ENCODE measurements at places on chromosomes 12 and 14.

DNA sequence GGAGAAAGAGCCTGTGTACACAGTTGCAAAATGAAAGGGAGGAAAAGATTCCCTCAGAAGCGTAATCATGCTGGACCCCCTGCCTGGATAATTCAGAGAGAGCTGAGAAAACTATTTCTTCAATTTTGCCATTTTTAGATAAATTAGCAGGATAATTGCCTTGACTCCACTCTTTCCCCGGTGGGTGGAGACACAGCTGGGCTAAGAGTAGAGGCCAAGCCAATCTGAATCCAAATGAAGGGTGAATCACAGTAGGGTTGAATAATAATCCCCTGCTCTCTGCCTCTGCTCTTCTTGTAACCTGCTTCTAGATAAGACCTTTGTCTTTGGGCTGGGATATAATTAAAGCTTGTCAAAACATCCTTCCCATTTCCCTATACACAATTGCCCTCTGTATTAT, 150.1 kb downstream of the CAPZA3 start:
- no peak for DNase-seq

DNA sequence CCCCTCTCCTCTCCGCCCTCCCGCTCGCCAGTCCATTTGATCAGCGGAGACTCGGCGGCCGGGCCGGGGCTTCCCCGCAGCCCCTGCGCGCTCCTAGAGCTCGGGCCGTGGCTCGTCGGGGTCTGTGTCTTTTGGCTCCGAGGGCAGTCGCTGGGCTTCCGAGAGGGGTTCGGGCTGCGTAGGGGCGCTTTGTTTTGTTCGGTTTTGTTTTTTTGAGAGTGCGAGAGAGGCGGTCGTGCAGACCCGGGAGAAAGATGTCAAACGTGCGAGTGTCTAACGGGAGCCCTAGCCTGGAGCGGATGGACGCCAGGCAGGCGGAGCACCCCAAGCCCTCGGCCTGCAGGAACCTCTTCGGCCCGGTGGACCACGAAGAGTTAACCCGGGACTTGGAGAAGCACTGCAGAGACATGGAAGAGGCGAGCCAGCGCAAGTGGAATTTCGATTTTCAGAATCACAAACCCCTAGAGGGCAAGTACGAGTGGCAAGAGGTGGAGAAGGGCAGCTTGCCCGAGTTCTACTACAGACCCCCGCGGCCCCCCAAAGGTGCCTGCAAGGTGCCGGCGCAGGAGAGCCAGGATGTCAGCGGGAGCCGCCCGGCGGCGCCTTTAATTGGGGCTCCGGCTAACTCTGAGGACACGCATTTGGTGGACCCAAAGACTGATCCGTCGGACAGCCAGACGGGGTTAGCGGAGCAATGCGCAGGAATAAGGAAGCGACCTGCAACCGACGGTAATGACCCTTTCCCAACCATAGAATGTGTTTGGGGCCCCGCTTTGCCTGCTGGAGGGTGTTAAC, 615 bp downstream of the CDKN1B start:
- no peak for DNase-seq

DNA sequence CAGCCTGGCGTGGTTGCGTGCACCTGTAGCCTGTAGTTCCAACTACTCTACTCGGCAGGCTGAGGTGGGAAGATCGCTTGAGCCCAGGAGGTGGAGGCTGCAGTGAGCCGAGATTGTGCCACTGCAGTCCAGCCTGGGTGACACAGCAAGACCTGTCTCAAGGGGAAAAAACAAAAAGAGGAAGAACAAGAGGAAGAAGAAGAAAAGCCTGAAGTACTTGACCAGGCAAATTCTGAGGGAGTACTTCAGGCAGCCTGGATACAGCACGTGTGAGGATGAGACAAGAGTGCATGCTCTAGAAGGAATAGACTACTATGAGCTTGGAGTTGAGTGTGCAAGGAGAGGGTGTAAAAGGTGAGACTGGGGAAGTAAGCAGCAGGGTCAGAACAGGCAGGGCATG, 1.8 kb downstream of the GDF3 start:
- no peak for DNase-seq

DNA sequence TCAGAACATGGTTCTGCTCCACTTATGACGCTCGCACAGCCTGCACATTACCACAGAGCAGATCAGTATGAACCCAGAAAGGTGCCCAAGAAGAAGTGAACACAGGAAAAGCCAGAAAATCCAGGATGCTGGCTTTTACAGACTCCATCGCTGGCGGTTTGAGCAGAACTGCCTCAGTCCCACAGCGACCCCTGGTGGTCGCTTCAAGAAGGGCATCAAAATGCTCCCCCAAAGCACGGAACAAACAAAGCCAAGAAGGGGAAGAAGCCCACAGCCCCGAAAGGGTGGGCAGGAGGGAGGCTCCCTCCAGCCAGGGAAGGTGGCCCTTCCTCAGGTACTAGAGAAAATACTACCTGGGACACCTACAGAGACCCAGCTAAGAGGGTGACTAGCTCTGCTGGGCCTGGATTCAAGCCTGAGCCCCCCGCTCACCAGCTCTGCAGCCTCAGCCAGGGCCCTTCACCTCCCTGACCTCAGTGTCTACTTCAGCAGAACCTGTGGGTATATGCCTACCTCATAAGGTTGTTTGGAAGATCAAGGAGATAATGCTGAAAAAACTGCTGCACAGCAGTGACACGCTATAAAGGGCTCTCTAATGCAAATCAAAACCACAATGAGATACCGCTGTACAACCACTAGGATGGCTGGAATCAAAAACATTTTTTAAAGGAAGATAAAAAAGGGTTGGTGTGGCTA, 98.1 kb downstream of the NCOR2 start:
- DNase-seq = no peak

DNA sequence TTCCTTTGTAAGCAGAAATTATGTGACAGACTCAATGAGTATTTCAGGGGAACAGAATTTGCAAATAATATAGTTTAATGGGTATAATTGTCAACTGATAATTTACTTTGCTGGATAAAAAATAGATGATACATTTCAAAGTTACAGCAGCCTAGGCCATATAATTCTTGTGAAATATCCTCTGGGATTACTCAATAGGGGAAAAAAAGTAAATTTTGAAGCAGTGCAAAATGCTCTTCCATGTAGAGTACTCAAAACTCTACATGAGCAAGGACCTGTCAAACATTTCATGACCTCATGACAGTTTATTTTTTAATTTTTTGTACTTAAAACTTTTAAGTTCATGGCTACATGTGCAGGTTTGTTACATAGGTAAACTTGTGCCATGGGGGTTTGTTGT, 163.3 kb downstream of the DACT1 start:
- no peak for DNase-seq

DNA sequence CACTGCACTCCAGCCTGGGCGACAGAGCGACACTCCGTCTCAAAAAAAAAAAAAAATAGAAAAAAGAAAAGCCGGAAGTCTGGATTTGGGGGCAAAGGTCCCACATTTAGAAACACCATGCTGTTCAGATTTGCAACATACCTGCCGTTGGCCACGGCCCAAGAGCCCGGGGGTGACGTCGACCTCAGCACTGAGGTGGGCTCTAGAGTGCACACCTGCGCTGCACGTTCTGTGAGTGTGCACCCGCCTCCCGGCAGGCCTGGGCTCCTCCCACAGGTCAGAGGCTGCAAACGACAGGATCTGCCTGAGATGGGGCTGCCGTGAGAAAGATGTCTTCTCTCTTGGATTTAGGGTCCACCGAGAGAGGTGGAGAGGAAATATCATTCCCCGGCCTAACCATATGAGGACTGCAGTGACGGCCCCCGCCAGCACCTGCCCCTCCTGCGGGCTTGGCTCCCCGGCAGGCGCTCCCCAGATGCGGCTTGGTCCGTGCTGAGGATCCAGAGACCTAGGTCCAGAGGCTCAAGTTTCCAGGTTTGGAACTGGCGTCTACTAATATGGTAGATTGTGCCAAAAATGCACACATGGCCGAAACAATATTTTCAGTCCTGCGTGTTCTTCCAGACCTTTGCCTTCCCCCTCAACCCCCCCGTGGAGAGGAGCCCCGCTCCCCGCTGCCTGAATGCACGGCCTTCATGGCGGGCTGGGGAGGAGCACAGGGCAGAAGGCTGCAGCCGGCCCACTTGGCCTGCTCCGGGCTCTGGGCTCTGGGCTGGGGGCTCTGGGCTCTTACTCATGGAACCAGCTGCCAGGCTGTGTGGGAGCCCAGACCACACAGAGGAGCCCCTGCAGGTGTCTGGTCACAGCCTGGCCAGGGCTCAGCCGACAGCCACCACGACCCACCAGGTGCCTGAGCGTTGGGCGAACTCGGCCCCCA, 58.8 kb upstream of the FBRSL1 start:
- DNase-seq = no peak

DNA sequence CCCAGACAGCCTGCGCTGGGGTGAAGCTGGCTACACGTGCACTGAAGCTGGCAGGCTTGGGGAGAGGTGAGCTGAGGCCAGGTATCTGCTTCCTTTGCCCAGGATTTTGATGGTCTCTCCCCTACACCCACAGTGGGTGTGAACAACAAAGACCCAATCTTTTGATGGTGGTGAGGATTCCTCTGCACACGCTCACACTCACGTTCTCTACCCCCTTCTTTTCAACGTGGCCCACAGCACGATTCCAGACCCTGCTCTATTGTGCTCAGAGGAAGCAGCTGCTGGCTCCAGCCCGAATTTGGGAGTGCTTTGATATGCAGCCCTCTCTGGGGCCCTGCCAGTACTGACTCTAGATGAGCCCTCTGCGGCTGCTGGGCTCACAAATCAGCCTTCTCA, 4.9 kb downstream of the CD9 start:
- no peak for DNase-seq

DNA sequence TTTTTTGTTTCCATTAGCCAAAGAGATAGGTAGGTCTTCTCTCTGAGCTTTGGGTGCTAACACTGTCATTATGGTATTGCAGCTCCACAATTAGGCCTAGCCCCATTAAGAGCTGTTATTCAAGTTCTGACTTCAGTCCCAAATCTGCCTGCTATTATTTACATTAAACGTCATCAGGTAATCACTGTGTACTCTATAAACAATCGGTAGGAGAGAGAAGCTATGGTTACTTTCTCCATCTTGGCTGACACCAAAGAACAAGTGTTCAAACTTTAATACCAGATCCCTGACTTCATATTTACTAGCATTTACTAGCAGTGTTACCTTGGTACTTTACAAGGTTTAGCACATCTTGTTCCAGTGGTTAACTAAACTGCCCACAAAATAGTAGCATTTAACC, 305.1 kb upstream of the GARIN2 start:
- DNase-seq = no peak

- DNase-seq = no peak
Measured at GRCh38 chr12:125284945-125285685, 219.9 kb downstream of the AACS start.

- DNase-seq = no peak
Measured at GRCh38 chr14:88005050-88005481, at the start of gene GPR65. Gene GPR65, plus strand, starts transcription at chr14:88005135. Its CDS starts 5,713 bp downstream, at chr14:88010848.

- no peak for DNase-seq
Measured at GRCh38 chr12:113040722-113041171, 15.8 kb upstream of the DTX1 start.

DNA sequence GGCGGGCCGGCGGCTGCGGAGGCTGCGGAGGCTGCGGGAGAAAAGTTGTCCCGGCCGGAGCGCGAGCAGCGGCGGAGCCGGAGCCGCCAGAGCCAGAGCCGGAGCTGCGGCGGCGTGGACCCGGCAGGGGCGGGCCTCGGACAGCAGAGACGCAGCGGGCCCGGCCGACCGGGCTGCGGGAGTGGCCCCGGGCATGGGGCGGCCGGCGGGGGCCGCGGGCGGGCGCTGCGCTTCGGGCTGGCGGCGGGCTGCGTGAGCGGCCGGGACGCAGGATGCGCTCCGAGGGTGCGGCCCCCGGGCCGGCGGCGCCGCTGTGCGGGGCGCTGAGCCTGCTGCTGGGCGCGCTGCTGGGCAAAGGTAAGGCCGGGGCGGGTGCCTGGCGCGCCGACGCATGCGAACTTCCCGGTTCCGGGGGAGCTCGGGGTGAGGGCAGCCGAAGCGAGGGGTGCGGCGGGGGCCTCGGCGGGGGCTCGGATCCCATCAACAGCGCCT, at the start of gene TMEM132C:
TSS of gene TMEM132C (plus strand) at position 40 of the 492 bp plus-strand sequence. CDS start at position 273, 233 bp downstream.
- no peak for DNase-seq

DNA sequence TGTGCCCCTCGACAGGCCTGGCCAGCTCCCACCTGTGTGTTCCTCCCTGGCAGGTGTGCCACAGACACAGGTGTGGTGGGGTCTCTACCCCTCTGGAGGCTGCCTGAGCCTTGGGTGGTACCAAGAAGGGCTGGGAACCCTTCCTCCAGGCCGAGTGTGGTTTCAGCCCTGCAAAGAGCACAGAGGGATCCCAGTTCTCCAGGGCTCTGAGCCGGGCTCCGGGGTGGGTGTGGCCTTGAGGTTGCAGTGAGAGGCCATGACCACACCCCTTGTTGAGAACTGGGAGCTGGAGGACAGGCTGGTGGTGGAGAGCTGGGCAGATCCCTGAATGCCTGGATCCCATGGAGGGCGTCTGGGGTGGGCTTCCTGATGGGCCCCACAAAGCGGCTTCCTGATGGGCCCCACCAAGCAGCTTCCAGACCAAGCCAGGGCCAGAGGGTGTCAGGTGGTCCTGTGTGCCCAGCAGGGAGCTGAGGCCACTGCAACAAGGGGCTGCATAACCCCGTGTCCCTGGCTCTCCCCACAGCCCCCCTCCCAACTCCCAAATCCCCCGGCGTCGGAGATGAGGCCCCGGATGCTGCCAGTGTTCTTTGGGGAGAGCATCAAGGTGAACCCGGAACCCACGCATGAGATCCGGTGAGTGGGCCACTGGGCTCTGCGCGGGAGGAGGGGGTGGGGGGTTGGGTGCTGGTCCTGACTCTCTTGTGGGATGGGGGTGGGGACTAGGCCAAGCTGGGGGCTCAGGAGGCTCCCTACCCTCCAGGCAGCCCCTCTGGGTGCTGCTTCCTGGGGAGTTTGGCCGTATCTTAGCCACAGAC, 16.6 kb downstream of the RFLNA start:
- no peak for DNase-seq

DNA sequence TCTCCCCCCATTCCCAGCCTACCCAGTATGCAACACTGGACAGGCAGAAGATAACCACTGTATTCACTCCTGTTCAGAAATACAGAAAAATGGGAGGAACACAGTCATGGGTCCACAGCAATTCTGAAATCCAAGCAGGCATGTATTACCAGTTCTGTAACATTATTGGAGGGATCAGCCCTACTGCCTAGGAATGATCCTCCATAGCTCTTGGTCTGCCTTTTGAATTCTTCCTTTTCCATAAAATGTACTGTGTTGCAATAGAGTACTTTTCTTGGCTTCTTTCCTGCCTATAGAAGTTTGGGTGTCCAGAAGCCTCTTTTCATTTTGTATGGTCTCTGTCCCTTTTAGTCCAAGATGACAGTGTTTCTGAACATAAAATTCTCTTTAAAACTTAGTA, 46.5 kb downstream of the SPATS2 start:
- no peak for DNase-seq

DNA sequence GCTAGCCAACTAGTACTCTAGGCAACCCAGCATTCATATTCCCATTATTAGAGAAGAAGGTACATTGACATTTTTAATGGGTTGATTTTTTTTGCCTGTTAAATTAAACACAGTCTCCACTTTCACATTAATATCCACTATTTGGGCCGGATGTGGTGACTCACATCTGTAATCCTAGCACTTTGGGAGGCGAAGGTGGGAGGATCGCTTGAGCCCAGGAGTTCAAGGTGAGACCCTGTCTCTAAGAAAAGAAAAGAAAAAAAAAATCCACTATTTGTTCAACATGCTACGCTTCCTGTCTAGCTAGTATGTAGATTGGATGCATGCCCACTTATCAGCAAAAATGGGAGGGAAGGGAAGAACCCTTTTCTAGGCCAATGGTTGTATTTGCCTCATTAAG, 7.1 kb upstream of the CRADD start:
- no peak for DNase-seq

GRCh38 chr12:119868992-119869391, 8.1 kb downstream of the CIT start:
- no peak for DNase-seq

GRCh38 chr14:94615823-94616570, 3.8 kb downstream of the SERPINA3 start:
- no peak for DNase-seq

- DNase-seq = no peak
Measured at GRCh38 chr12:127172861-127173260, 1094.1 kb upstream of the TMEM132C start.

Data from stimulated activated CD4-positive, alpha-beta T cell treated with anti-CD3 and anti-CD28 coated beads, Interleukin-1b, Interleukin-23, amount 100 ng/mL, for 1 hour (primary cell).